ENCODE measurements at places on chromosomes 6 and 20.

- DNase-seq = no peak
These were observed 21.3 kb downstream of the PRKN start for GRCh38 chr6:162706232-162706631.

- DNase-seq = no peak
These were observed 65.9 kb upstream of the HCRTR2 start for GRCh38 chr6:55108134-55109130.

DNA sequence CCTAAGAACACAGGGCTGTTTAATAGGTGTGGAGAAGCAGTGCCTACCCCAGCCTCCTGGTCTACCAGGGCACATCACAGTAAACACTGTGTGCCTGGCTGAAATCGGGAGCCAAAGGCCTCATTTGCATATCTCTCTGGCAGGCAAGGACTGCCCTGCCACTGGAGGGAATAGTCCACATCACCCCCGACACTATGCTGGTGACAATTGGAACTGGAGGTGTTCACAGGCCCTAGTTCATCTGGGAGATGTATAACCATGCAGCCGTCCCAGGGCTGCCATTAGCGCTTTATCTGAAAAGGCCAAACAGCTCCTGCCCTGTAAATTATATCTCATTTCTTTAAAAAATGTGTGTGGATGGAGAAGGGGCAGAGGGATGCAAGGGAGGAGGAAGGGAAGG is 150.3 kb downstream of the LINC00237 start:
- DNase-seq = no peak

GRCh38 chr6:21798468-21798867 is 204.9 kb downstream of the SOX4 start:
- no peak for DNase-seq

DNA sequence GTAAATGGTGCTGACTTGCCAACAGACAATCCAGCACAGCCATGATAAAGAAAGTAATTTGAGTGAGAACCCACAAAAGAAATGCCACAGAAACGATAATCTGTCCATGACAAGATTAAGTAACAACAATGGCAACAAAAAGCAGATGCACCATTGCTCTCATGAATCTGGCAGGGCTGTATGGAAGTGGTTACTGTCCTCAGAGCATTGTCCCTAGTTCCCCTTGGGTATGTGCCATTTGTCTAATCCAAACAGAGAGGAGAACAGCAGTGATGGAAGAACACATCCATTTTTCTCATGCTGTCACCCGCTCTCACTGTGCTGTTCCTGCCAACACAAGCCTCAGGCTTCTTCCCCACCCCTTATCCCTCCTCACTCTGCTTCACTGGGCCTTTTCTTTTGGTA is 65.8 kb downstream of the REV3L start:
- no peak for DNase-seq

DNA sequence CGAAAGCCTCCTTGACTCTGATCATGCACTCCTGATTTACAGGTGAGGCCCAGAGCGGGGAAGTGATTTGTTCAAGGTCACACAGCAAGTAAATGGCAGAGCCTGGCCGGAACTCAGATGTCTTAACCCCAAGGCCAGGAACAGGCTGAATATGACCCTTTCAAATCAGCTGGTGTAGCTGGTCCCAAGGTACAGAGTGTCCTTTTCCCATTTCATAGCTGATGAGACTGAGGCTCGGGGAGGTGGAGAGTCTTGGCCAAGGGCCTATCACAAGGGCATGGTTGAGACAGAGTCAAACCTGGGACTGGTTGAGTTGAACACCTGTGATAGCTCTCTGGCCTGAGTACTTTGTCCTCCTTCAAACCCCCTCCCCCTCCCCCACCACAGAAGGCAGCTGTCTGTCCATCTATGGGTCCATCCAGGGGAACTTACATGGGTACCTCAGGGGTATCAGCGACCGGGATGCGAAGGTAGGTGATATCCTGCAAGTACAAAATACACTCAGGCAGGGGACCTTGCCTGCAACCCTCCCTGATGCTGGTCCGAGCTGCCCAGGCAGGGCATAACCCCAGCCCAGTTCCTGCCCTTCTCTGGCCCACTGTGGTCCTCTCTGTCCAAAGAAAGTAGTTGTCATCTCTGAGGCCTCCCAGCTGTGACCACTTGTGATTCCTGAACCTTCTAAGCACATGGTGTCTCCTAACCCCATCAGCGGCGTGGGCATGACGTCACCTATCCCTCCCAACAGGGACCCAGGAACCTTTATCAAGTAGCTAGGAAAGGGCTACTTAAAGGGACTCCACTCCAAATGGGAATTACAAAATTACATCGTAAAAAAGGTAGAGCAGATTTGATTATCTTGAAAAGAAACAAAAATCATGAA is 5.6 kb downstream of the DUSP15 start:
- DNase-seq = no peak

DNA sequence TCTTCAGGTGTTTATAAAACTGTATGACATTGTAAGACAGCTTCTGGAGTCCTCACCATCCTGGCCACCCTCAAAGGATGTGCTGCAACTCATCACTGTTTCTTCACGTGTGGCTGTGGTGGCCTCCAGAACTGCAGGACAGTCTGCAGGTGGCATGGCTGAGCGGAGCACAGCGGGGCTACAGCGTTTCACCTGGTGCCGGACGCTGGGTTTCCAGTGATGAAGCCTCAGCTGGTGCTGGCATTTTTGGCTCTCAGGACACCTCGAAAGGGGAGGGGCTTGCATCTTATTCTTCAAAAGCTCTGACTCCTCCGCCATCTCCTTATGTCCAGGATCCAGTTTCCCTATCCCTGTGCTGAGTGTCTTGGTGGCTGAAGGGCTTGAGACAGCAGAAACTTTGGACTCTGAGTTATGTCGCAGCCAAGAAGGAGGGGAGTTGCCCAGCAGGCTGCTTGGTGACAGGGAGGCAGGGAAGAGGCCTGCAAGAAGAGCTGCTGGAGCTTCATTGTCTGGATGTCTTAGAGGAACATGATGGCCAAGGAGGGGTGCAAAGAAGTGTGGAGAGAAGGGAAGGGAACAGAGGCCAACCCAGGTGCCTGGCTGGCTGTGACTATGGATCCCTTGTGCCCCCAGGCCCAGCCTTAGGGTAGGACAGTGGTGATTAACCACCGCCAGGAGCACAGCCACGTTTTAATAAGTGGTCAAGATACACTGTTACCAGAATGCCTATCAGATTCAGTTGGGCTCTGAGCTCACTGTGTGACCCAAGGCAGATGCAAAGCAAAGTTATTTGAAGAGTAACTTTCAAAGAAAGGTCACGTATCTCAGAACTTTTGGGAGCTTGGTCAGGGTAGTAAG is 58.7 kb downstream of the GTF2H5 start:
- DNase-seq = no peak
